Hematopoietic multipotent progenitor cell (in vitro differentiated cells): ENCODE measurements at places on chromosomes 4 and X.
A peak's percentile ranks its signal among the peaks of the same experiment; 100 is the strongest.

- peak; percentile 16 for DNase-seq
Measured at GRCh38 chr4:83569987-83570386, 34.1 kb downstream of the GPAT3 start.

DNA sequence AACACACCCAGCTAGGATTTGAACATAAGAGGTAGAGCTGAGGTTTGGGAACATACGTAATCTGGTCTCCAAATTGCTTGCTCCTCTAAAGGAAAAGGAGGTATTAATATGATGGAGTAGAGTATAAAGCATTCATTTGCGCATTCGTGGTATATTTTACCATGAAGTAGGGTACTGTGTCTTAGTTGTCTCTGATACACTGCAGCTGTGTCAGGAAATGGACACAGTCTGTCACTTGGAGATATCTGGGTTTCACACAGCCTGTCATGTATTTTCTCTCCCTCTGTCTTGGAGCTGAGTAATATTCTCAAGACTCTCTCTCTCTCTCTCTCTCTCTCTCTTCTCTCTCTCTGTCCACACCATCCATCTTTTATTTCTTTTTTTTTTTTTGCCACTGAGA, 274.8 kb upstream of the UGT8 start:
- no peak for DNase-seq

GRCh38 chr4:119039779-119040178, 95.9 kb upstream of the MYOZ2 start:
- no peak for DNase-seq

GRCh38 chrX:103918571-103919269, 43.7 kb upstream of the TMSB15B start:
- DNase-seq: peak; percentile 41

DNA sequence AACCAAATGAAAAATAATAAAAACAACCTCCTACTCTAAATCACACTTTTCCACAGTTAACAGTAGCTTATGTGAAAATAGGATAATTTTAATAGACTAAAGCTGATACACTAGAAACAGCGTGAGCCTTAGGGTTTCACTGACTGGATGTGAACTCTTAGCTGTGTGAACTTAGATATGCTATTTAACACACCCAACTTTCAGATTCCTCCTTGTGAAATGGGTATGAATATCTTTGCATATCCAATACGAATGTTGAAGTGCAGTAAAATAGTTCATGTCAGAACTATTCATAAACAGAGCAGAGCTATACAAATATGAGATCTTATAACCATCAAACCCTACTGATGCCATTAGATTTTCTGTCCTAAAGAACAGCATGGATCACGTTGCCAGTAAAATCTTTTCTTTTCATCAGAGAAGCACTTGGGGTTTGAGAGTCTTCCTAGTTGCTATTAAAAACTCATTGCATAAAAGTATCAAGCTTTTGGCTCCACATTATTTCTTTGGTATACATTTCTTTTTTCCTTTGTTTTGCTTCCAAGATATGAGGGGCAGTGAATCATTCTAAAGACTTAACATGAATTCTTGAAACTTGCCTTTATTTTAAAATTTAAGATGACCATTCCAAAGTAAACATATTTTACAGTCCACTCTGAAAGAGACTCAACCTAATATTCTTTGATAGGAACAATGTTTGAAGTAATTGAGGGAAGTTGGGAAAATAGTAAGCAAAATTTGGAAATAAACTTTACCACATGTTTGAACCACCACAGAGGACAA, 102.4 kb downstream of the CPE start:
- no peak for DNase-seq

GRCh38 chr4:111713276-111713675, 432.0 kb upstream of the FAM241A start:
- DNase-seq: no peak

GRCh38 chrX:11611965-11612364, 53.8 kb downstream of the ARHGAP6 start:
- no peak for DNase-seq

- no peak for DNase-seq
Measured at GRCh38 chr4:75056277-75056676, 123.4 kb downstream of the PARM1 start.

GRCh38 chr4:71832049-71832448, 48.2 kb upstream of the GC start:
- DNase-seq: no peak

DNA sequence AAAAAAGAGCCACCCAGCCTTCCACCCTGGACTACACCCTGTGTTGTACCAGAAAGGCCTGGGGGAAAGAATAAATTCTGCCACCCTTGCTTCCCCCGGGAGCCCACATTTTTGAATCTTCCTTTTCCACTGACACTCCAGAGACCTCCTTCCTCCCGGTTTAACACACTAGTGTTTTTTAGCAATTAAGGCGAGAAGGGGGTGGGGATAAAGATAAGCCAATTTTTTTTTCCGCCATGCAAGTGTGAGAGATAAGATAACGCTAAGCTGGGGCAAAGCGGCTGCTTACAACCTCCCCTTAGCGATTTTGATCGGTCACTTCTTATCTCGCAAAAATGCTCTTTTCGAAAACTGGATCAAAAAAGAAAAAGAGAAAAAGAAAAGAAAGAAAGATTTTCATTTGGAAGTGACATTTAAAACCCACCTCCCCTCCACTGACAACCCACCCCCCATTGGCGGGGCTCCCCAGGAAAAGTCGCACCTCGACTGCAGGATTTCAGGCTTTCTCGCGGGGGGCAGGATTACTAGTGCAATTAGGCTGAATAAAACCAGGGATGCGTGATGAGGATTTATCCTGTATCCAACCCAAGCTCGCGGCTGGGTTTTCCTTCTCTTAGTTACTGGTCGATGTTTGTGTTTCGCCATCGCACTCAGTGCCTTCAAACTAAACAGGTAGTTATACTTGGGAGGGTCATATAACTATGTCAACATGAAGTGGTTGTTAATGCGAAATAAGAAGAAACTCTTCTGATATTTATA, 6.0 kb upstream of the BCOR start:
- no peak for DNase-seq

DNA sequence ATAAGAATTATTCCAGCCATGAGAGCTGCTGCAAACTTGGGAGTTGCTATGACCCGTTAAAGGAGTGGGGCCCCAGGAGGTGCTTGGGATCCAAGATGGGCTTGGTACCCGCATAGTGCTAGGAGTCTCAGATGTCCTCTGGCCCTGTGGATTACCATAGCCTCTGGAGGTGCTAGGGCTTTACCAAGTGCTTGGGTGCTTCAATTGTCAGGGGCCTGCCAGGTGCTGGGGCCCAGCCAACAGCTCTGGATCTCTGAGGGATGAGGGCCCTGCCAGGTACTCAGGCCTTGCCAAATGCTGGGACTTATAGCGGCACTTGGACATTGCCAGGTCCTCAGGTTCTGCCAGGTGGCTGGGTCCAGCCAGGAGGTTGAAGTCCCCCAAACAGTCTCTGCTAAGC, 32.0 kb upstream of the USP51 start:
- no peak for DNase-seq

GRCh38 chrX:3191796-3192195, 150.5 kb downstream of the ARSF start:
- no peak for DNase-seq

- no peak for DNase-seq
Measured at GRCh38 chr4:17010426-17011087, 112.1 kb upstream of the LDB2 start.
